Muscle of leg (tissue), 16 donors: ENCODE measurements at places on chromosomes 4 and X. TPM values are rescaled to one million over a fixed set of nuclear protein-coding genes. Genes with fewer than 3 reads are reported as not detected.

Gene DMP1
- 0.04 TPM for total RNA-seq

Gene CSAG2
- not detected for total RNA-seq

Gene PDLIM3
- 541 TPM for total RNA-seq

Gene TENM3
- 32.9 TPM for total RNA-seq

Gene GAB1
- 31.7 TPM for total RNA-seq

Gene CCKAR
- total RNA-seq = not detected

Gene XKRX
- 0.04 TPM for total RNA-seq

Gene TLR8
- total RNA-seq = 0.44 TPM

Gene LANCL3
- 0.13 TPM for total RNA-seq

Gene G3BP2
- total RNA-seq = 116 TPM

Gene ADGRG4
- total RNA-seq = under 0.01 TPM

Gene STPG2
- 0.18 TPM for total RNA-seq

Gene CT45A10
- total RNA-seq = not detected

Gene TASL
- 0.75 TPM for total RNA-seq

Gene TLL1
- 3.9 TPM for total RNA-seq
